Left renal pelvis (tissue), 4 donors: ENCODE measurements at places on chromosomes 7 and 10. TPM values are rescaled to one million over a fixed set of nuclear protein-coding genes. Genes with fewer than 3 reads are reported as not detected.

Gene VIPR2
- polyA plus RNA-seq: 13.3 TPM

Gene GPAM
- polyA plus RNA-seq: 16.8 TPM

Gene CPED1
- polyA plus RNA-seq: 33.4 TPM

Gene NUTM2D
- polyA plus RNA-seq: 10.0 TPM

Gene ABCC2
- polyA plus RNA-seq: 10.0 TPM

Gene LOXL4
- 4.3 TPM for polyA plus RNA-seq

Gene NXPH1
- 1.6 TPM for polyA plus RNA-seq

Gene NPY4R2
- not detected for polyA plus RNA-seq

Gene DNAH11
- polyA plus RNA-seq: 2.3 TPM

GRCh38 chr7:106001886-106002285 is 38.8 kb downstream of the CDHR3 start:
- DNase-seq: no peak

DNA sequence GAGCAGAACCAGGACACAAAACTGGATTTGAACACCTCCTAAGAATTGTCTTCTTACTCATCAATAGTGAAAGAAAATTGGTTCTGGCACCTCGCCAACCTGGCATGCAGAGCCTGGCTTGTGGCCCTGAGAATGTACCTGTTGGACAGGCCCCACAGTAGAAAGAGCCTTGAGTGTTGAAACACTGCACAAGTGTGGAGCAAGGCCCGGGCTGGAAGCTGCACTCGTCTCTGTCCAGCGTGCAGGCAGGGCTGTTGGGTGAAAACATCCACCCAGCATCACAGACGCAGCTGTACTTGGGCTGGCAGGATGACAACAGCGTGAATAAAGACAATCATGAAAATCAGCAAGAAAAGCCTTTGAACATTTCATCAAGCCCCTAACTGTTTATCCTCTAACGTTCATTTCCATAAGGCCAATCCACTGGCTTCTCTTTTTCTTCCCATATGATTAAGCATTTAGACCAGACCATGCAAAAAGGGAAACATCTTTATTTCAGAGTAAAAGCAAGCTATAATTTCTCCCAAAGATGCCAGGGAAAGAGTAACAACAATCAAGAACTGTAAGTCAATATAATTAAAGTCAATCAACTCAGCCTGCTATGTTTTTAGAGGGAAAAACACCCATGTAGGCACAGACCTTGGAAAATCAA is 15.6 kb downstream of the CUBN start:
- no peak for DNase-seq

DNA sequence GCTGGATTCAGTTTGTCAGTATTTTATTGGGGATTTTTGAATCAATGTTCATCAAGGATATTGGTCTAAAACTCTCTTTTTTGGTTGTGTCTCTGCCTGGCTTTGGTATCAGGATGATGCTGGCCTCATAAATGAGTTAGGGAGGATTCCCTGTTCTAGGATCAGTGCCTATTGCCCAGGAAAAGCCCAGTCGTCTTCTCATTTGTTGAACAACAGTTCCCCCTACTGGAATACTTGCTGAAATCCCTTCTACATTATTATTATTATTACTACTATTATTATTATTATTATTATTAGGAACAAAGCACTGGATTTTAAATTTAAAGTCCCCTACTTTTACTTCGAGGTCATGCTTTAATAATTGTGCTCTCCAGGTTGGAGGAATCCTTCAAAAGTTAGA is 528.9 kb downstream of the MAGI2 start:
- no peak for DNase-seq

DNA sequence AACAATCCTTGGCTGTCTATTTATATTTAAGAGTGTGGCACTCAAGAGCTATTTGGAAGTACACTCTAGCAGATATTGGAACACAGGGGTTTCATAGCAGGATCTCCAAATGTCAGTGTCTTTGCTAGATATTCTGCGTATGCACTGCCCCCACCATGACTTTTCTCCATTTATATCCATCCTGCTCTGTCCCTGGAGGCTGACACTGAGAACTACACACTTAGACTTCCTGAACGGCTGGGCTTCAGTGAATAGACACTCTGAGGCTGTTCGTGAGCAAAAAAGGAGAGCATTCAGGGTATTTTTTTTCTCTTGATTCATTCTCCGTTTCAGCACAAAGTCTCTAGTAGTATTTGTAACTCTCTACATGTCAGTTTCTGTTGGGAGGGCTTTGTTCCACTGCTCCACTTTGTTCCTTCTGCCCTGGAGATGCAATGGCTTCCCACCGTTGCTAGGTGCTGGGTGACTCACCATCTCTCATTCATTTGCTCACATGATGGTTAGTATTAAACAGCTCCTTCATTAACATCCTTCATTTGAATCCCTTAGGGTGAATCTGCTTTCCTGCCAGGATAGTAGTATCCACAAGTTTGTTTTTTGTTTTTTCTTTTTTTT is 155.9 kb upstream of the SLC13A1 start:
- no peak for DNase-seq

DNA sequence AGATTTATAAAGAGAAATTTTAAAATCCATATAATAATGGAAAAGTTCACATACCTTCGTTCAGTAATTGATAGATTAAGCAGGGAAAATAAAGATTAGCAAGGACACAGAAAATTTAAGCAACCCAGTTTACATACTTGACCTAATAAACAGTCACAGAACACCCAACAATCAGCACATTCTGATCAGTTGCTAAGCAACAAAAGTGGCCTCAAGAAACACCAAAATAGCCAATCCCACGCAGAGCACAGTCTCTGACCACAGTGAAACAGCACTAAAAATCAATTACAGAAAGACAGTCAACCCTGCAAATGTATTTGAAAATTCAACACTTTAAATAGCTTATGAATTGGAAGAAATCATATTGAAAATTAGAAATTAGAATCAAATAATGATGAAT is 39.3 kb upstream of the DRGX start:
- DNase-seq: no peak

DNA sequence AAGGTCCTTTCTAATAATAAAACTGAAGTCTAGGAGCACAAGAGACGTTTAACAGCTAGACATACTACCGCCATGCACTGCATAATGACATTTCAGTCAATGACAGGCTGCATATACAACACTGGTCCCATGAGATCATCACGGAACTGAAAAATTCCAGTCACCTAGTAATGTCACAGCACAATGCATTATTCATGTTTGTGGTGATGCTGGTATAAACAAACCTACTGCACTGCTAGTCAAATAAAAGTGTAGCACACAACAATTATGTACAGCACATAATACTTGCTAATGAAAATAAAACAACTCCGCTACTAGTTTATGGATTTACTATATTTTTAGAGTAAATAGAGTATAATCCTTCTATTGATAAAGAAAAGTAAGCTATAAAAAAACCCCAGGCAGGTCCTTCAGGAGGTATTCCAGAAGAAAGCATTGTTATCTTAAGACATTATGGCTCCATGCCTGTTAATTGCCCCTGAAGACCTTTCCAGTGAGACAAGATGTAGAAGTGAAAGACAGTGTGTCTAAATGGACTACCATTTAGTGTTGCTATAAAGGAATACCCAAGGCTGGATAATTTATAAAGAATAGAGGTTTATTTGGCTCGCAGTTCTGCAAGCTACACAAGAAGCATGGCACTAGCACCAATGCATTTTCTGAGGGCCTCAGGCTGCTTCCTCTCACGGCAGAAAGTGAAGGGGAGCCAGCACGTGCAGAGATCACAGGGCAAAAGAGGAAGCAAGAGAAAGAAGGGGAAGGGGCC is 47.1 kb downstream of the HIBADH start:
- DNase-seq: no peak

GRCh38 chr7:105141068-105141467 is 127.1 kb downstream of the KMT2E start:
- no peak for DNase-seq

GRCh38 chr7:124989911-124990310 is 60.3 kb upstream of the POT1 start:
- no peak for DNase-seq

DNA sequence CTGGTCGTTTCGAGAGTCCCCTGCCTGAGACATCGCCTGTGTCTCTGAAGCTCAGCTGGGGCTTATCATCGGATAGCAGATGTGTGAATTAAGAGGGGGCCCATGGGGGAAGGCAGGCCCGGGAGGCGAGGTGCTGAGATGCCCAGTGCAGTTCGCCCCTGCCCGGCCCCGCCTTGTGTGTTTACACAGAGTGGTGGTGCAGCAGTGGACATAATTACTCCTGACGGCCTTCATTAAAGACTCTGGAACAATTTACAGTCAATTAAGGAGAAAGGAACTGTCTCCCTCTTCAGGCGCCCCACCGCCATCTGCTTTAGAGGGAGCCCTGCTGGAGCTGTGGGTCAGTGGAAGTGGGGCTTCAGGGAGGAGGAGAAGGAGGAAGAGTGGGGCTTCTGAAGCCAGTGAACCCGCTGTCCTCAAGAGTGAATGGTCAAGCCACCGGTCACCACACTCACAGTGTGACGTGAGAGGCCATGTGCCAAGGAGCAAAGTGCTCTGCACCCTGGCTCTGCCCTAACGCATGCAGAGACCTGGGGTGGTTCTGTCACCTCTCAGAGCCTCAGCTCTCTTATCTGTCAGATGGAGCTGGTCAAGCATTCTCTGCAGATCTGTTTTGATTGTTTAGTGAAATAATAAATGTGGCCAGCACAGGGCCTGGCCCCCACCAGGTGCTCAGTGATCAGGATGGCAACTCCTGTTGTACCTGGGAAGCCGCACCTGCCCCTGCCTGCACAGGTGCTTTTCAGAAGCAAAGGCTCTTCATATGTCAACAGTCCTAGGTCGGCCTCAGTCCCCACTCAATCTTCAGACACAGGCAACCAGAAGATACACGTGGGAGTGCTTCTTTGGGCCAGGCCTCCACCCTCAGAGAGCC is 65.6 kb downstream of the CDH23 start:
- DNase-seq: no peak

GRCh38 chr7:43461349-43462024 is 121.4 kb upstream of the STK17A start:
- no peak for DNase-seq

GRCh38 chr7:40915071-40915470 is 780.3 kb downstream of the SUGCT start:
- DNase-seq: no peak

- no peak for DNase-seq
Observed at GRCh38 chr10:18164093-18164492, 23.9 kb downstream of the CACNB2 start.

- DNase-seq: peak; percentile 9
Observed at GRCh38 chr7:67343572-67343971, 346.9 kb downstream of the TYW1 start.

DNA sequence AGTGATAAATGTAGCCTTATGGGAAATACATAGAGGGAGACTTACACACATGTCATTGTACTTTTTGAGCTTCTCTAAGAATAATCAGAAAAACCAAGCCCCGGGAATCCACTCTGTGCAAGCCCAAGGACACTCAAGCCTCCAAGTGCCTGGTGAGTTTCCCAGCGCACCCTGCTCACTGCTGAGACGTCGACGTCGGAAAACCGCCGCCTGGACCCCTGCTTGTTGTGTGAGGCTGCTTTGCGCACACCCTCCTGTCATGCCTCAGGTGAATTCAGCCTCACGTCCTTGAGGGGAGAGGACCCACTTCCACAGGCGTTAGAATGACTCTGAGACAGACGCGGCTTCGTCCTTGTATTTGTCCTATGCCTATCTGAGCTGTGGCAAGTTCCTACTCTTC is 368.4 kb upstream of the AKR1E2 start:
- DNase-seq: no peak

- DNase-seq: no peak
Observed at GRCh38 chr10:117621795-117622420, 79.4 kb downstream of the EMX2 start.

- no peak for DNase-seq
Observed at GRCh38 chr7:1931256-1931950, 261.3 kb downstream of the ELFN1 start.

DNA sequence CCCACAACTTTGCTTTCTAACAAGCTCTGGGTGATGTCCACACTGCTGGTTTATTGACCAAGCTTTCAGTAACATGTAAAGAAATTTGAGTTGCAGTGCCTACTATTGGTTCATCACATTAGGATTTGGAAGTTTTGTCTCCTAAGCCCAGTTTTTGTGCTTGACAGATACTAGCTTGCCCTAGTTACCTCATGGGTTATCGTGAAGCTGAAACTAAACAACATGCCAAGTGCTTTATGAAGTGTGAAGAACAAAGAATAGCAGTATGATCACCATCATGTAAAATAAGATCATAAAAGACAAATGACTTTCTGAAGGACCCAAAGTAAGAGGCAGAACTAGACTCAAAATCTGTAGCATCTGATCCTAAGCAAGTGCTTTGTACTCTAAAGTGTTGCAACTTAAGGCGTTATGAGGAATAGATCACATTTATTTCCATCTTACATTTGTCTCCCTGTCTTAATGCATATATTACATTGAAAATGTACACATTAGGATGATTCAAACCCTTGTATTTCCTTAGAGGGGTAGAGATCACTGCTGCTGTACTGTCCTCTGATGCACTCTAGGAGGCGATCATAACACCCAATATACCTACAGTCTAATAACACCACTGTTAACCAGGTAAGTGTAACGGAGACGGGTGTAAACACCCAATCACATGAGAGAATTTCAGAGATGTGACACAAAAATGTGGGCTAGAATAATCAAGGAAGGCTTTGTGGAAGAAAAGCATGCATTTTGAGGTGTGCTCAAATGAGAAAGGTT is 71.3 kb downstream of the NRCAM start:
- DNase-seq: no peak

GRCh38 chr7:112362731-112363131 is 87.5 kb upstream of the IFRD1 start:
- DNase-seq: no peak

DNA sequence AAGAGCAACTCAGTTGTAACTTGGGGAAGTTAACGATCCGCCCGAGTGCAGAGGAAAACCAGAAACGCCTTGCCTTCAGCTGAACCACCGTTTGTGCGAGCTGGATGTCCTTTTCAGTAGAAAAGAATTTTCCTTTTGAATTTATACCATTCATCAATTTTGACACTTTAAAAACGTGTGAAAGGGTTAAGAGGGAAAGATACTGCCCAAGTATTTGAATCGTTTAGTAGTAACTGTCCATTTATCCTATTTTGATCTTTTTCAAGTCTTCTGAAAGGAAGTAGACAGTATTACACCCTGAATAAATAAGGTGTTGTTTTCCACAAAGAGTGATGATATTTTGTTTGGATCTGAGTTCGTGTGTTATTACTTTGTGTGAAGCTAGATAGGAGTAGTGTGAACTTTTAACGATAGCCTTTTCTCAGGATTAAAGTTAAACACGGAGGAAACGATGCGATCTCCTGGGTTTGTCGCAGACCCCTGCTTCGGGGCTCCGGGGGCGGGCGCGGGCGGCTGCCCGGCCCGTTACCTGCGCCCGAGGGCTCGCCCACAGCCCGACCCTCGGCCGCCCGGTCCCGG is 830 bp upstream of the BMI1 start:
- no peak for DNase-seq

DNA sequence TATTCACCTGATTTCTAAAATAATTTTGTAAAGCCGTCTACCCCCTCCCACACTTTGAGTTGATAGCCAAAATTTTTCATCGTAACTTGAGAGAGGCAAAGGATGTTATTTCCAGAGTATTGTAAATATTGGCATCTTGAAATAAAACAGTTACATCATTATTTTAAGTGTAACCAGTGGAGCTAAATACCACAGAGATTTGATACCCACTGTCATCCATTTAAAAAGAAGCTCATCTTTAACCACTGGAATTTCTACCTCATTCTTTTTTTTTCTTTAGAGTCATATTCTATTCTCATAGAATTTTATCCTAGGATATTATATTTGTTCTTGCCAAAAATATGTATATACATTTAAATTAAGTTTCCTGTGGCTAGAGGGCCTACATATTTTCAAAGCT is 48.6 kb downstream of the CAMK1D start:
- DNase-seq: no peak
